ENCODE measurements at places on chromosomes 2 and 18.

GRCh38 chr2:152611458-152612231 lies 105.6 kb downstream of the PRPF40A start:
- DNase-seq, result no peak

DNA sequence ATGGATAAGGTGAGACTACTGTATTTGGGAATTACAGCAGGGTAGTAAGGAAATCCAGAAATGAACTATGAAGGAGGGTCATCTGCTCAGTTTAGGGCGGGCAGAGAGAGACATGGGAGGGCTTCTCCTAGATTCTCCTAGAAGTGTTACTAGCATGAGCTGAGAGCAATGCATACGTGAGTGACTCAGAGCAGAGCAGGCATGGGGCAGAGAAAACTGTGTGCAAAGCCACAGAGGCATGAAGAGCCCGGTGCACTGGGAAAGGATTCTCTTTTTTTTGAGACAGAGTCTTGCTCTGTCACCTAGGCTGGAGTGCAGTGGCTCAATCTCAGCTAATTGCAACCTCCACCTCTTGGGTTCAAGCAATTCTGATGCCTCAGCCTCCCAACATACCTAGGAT lies 116.2 kb downstream of the SOCS6 start:
- no peak for DNase-seq

DNA sequence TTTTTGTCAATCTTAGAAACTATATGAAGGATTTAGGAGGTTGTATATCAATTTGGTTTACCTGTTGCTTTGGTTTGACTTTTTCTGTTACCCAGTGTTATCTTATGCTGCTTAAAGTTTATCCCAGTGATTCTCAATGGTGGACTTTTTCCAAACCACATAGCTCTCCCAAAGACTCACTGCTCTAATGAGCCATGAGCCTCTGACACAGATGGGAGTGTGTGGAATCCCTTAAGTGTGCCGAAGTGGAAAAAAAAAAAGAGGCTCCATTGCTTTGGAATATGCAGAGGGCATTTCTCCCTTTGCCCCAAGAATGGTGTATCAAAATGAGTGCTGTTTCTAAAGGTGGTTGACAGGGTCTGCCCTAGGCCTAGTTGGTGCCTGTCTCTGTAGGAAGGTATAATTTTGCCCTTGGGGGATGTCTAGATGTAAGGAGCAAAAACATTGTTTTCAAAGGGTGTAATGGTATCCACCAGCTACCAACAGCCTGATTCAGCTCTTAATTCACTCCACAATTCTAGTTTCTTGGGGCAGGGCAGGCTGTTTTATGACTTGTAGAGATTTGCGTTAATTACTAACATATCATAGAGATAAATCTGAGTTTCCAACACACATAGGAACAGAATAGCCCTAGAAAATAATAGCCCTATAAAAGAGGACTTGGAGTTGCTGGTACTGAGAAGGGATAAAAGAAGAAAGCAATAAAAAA lies 64.3 kb upstream of the CYP26B1 start:
- no peak for DNase-seq

GRCh38 chr2:14881651-14882327 lies 249.3 kb downstream of the LRATD1 start:
- no peak for DNase-seq

GRCh38 chr2:415986-416610 lies 128.2 kb upstream of the ALKAL2 start:
- DNase-seq, result no peak

- no peak for DNase-seq
Observed at GRCh38 chr18:76459687-76460350, 35.2 kb downstream of the ZNF516 start.

GRCh38 chr2:85801871-85802270 lies 48.1 kb downstream of the ATOH8 start:
- no peak for DNase-seq

GRCh38 chr18:69205925-69206324 lies 194.8 kb upstream of the DOK6 start:
- no peak for DNase-seq

GRCh38 chr18:58639751-58640427 lies 11.0 kb upstream of the ALPK2 start:
- no peak for DNase-seq
